ENCODE measurements at places on chromosomes 1 and 21.

- DNase-seq = peak; percentile 75
Observed at GRCh38 chr1:178542554-178543289, 29.8 kb downstream of the TEX35 start.

DNA sequence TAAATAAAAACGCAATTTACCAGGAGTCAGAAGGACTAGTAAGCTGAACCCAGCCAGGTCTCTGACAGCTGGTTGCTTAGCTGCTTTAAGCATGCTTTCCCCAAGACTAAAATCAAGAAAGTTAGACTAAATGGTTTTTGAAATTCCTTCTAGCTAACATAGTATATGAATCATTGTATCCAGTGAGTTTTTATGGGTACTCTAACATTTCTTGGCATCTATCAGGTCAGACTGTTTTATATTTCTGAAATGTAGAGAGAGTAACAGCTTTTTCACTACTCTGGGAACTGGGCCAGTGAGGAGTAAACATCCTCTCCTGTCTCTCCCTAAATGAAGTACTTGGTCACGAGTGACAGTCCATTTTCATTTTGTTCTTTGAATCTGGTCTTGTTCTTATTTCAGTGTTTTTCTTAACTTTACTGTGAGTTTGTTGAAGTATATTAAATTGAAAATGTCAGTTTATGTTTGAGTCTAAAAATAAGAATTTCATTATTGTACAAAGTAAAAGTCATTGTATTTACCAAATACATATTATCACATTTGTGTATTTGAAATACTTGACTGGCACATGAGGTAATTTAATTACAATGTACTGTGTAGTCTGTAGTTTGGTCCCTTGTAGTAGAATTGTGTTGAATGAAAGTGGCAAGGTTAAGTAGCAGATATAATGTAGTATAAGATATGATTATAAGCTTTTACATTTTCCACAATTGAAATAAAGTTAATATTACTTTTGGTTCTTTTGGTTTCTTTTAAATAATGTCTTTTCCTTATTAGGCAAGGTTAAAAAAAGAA is 47.6 kb downstream of the PKN2 start:
- no peak for DNase-seq

- DNase-seq = no peak
Observed at GRCh38 chr1:25063591-25064416, 133.7 kb upstream of the RUNX3 start.

DNA sequence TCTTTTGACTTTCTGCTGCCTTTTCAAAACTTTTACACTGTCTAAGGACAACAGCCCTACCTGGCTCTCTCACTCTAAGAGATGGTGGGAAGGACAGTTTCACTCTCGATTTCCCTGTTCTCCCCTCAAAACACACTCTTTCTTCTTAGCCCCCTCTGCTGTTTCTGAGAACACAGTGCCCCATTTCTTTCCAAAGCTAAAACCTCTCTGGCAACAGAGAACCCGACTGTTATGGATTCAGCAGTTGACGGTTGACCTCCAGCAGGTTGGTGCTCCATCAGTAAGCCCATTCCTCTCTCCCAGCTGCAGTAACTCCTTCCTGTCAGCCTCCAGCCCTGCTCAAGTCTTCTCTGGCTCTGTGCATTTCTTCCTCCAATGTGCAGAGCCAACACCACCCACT is 88.2 kb upstream of the ABCD3 start:
- DNase-seq = no peak

- no peak for DNase-seq
Observed at GRCh38 chr21:14926186-14926585, 138.6 kb downstream of the NRIP1 start.

- no peak for DNase-seq
Observed at GRCh38 chr1:244160455-244161235, 109.6 kb downstream of the ZBTB18 start.

- no peak for DNase-seq
Observed at GRCh38 chr1:175717610-175718540, 25.5 kb downstream of the TNR start.
